Foreskin fibroblast (primary cell): ENCODE measurements at places on chromosomes 1 and 21.

GRCh38 chr1:226873771-226874578, 3.6 kb downstream of the PSEN2 start:
- no peak for DNase-seq

GRCh38 chr1:53525595-53525994, 66.4 kb downstream of the DMRTB1 start:
- peak; percentile 32 for DNase-seq

DNA sequence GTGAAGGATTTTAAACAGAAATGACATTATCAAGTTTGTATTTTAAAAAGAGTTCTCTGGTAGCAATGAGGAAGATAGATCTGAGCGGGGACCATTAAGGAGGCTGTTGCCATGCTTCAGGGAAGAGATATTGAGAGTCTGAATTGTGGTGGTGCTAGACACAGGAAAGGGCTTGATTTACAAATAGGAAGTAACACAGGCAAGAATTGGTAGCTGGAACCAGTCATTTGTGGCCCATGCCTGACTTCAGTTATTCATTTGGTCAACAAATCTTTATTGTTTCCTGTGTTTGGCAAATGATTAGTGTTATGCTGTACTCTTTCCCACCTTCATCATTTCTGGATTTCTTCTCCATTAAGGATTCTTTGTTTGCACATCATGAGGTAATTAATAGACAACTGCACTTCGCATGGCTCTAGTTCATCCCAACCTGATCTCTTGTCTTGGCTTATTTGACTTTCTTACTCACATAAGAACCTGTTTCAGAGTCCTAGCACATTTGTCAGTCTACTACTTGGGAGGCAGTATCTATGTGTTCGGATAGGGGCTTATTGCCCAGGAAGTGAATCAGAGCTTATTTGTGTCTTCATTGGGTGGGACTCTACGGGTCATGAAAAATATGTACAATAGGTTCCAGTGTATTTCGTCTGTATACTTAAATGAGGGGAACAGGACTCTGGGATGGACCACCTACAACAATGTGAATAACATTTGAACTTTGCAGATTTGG, 32.3 kb downstream of the EEIG2 start:
- DNase-seq = no peak

DNA sequence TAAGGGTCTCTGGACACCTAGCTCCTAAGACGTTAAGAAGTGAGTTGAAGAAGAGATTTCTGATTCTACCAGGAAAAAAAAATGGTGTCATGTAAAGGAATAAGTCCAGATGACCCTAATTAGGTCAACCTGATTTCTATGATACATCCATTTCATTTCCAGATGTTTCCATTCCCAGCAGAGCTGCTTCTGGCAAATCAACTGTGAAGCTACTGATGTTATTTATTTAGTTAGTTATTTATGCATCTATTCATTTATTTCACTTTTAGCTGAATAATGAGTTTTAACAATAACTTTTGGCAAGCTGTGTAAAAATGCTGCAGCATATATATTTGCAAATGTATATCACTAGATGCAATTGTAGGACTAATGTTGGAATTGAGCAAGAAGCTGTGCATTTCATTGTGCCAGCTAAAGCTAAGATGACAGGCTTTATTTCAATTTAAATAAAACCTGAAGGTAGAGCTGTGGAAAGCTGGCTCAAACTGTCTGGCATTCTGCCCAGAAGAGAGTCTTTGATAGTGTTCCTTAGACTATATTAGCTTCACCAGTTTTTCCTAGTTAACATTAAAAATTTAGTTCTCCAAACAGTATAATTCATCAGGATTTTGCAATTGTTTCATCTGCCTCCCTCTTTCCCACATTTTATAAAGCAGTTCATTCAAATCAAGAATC, 1164.4 kb upstream of the ADGRL4 start:
- peak; percentile 43 for DNase-seq

- peak; percentile 92 for DNase-seq
Measured at GRCh38 chr1:35451125-35451528, 106.1 kb downstream of the KIAA0319L start.

DNA sequence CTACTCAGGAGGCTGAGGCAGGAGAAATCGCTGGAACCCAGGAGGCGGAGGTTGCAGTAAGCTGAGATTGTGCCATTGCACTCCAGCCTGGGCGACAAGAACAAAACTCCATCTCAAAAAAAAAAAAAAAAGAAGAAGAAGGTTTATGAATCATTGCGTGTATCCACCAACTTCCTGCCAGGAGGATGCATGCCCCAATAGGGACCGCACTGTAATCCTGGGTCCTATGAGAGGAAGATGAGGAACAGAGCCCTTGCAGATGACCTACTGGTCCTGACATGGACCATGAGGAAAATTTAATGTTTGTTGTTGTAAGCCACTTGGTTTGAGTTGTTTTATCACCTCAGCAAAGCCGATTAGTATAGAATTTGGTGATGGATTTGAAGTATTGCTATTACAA, 56.7 kb downstream of the PTGS2 start:
- DNase-seq = no peak

DNA sequence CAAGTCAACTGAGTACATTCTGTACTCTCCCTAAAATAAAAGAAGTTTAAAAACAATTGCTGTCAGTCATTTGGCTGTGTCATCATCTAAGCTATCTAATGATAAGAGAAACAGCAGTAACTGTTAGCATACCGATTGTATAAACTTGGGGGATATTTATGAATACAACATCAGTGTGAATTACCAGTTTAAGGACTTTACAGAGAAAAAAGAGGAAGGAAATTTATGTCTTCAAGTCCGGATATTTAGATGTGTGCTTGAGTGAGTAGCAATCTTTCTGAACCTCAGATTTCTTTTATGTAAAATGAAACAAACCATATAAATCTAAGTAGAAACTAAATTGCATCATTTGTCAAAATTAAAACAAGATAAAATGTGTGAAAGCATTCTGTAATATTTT, 1557.0 kb downstream of the MRPL39 start:
- DNase-seq = no peak

- no peak for DNase-seq
Measured at GRCh38 chr1:23463286-23463685, 20.7 kb downstream of the ASAP3 start.

DNA sequence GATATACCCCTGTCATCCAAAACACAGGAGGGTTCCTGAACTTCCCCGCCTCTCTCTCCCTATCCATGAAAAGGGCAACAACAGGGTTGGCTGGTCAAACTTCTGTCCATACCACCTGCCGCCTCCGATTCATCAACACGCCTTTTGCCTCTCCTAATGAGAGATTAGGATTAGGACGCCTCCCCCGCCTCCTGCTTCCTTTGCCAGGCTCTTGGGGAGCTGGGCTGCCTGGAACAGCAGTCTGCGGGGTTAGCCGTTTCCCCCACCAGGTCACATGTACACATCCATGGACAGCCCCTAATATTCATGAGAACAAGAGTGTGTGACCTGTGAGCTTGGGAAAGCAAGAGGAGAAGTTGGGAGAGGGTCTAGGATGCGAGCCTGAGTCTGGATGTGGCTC, 2.3 kb upstream of the OPTC start:
- no peak for DNase-seq

DNA sequence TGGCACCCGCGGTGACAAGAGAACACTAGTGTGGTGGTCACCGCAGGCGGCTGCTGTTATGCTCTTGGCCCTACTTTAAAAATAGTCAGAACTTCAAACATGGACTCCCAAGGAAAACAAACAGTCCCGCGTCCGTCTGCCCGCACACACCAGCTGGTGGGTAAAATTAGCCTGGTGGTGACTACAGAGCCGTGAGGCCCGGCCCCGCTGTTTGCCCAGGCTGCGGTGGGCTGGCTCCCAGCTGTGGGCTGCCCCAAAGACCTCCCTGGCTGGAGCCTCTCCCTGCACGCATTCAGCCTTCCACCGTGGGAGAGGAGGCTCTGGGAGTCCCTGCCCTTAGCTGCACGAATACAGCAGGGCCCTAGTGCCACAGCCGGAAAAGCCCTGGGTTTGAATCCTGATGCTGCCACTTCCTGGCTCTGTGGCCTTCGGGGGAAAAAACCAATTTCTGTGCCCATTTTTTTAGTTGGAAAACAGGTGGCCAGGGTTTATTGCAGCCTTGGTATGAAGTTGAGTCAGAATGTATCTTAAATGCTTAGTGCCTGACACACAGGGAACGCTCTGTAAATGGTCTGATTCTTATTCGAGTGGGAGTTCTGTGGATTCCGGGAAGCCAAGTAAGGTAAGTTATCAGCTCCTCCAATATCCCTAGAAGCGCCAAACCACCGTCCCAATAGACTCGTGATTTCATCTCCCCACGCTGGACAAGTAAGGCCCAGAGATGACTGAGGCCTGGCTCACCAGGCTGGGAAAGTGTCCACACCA, 58.2 kb downstream of the ALPL start:
- DNase-seq = peak; percentile 67

DNA sequence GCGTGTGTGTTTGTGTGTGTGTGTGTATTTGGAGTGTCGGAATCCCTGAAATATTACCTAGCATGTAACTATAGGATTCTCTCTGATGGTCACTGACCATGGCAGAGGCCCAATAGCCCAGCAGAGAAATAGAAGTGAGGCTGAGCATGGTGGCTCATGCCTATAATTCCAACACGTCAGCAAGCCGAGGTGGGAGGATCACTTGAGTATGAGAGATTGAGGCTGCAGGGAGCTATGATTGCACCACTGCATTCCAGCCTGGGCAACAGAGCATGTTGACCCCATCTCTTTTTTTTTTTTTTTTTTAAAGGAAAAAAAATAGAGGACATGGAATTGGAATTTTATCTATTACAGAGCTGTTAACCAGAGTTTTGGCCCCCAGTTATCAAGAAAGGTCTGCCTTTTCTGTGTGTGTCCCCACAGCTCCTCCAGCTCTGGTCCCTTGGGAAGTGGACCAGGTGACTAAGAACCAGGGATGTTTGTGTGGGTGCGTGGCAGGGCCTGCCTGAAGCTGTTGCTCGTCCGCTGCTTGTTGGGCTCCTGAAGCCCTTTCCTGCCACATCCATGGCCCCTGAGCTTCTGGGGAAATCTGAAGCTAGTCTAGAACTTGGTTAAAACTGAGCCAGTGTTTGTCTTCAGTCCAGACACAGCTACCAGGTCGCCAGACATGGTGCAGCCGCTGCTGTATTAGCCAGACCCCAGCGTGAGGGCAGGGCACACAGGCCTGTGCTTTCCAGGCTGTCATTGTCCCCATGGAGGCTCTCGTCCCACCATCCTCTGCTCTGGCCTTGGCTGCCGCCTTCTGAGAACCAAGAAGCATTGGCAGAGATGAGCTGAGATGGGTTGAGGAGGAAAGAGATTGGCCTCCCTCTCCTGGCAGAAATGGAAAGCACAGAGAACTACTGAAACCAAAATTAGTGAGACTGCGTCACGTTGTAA, 25.5 kb downstream of the CAPN9 start:
- DNase-seq = peak; percentile 64

DNA sequence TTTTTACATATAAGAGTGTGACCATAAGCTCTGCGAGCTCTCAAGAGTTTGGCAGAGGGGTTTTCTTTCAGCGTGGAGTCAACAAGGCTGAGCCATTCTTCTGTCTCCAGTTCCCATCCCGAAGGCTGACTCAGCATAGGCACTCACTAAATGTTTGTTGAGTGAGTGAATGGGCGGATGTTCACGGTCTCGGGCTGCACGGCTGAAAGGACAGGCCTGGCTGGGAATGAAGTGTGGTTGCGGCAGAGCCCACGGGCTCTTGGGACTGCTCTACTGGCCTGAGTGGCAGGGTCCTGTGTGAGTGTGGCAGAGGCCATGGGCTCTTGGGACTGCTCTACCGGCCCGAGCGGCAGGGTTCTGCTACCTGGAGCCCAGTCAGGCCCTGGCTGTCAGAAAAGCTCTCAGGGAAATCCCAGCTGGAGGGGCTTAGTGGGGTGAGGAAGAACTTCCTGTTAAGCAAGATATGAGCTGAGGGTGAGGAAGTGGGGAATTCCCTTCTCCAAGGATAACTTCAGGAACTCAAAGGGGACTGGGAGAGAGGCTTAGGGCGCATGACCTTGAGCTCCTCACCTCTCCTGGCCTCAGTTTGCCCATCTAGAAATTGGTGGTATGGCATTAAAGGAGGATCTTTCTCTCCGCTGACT, 56.6 kb upstream of the C1orf174 start:
- no peak for DNase-seq
